ENCODE measurements at places on chromosomes 2 and 18.
A peak's percentile ranks its signal among the peaks of the same experiment; 100 is the strongest.

DNA sequence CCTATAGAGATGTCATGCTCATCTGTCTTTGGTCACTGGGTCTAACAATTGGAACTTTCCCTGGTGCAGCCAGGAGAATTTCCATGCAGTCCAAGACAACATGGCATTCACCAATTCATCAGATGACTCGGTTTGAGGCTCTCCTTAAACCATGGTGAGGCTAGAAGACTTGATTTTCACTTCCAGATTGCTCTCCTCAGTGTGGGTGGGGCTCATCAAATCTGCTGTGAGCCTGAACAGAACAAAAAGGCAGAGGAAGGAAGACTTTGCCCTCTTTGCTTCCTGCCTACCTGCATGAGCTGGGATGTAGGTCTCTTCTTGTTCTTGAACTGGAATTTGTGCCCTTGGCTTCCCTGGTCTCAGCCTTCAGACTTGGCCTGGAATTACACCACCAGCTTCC lies 203.4 kb upstream of the TRIB2 start:
- no peak for DNase-seq

- no peak for DNase-seq
These were observed 5.8 kb upstream of the COLEC12 start for GRCh38 chr18:506264-506663.

DNA sequence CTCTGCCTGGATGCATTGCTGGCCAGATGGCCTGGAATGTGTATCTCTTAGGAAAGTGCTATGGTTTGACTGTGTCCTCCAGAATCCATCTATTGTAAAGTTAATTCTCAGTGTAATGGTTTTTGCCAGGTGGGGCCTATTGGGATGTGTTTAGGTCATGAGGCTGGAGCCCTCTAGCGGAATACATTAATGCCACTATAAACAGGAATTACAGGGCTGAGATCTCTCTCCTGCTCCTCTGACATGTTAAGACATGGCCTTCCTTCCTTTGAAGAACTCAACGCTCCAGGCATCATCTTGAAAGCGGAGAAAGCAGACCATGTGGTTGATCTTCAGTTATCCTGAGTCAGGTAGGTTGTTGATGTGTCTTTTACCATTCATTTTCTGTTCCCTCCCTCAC lies 276.4 kb downstream of the RPIA start:
- no peak for DNase-seq

GRCh38 chr18:68445668-68446426 lies 269.1 kb downstream of the TMX3 start:
- no peak for DNase-seq

- no peak for DNase-seq
These were observed 25.8 kb upstream of the PLB1 start for GRCh38 chr2:28469947-28470535.

GRCh38 chr2:42492691-42493467 lies 903 bp downstream of the KCNG3 start:
- DNase-seq: no peak

GRCh38 chr18:49815927-49816326 lies 2.6 kb upstream of the ACAA2 start:
- no peak for DNase-seq

GRCh38 chr2:70977605-70978205 lies 725 bp upstream of the ANKRD53 start:
- DNase-seq: peak; percentile 92

DNA sequence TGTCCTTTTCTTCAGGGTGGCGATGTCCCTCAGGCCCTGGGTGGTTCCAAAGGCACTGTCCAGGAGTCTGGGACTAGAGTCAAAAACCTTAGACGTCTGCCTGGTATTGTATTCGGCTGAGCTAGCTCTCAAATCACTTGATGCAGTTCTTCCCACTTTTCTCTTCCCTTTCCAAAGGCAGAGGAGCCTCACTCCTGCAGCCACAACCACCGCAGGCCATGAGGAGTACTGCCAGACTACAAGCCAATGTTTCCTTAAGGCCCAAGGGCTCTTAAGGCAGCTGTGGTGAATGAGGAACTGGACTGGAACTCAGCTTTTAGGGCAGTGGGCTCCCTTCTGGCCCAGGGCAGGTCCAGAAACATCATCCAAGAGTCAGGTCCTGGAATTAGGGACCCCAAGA lies 360.7 kb downstream of the SPAG16 start:
- no peak for DNase-seq

- DNase-seq: peak; percentile 53
These were observed 133.8 kb downstream of the MAIP1 start for GRCh38 chr2:200089040-200089755.

DNA sequence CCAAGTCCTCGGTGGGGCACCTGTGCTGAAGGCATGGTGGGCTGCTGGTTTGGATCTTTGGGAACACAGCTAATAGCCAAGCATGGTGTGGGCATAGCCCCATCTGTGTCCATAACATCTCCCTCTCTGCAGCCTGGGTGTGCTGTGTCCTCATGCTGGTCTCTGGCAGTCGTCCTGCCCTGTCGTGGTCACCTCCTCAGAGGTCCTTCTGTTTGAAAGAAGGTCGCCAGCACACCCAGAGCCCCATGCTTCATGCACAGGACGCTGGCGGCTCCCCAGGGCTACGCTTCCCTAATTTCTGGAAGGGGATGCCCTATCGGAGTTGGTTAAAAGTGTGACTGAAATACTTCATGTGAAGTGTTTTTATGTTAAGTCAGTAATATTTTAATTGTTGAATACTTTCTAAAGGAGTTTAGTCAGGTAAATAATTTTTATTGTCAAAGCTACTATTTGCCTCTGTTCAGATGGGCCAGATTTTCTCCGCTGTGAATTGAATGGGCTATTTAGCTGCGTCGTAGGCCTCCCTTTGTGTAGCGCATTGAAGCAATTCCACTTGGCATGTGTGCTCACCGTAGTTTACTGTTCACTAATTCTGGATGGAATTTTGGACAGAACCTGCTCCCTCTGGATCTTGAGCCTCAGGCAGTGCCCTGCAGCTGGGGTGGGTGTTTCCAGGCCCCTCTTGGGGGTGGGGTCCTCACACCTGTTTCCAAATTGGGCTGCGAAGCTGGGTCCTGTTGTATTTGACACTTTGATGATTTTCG lies 81.9 kb downstream of the WDSUB1 start:
- DNase-seq: no peak

DNA sequence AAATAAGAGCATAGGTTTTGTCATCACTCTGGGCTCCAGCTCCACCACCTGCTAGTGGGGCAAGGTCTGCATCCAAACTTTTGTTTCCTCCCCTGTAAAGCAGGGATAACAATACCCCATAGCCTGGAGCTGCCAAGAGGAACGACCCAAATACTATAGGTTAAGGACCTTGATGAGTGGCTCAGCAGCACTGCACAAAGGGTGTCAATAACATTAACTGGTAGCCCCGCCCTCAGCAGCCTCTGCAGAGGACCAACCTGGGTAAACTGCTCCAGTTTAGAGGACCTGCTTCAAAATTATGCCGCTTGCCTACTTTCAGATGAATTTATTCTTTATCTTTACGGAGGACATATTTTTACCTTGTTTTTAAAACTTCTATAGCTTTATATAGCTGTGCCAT lies 65.8 kb upstream of the RIOK3 start:
- DNase-seq: no peak

GRCh38 chr2:36663295-36663694 lies 33.2 kb upstream of the VIT start:
- no peak for DNase-seq

GRCh38 chr2:64467096-64467843 lies 13.3 kb downstream of the LGALSL start:
- DNase-seq: no peak

GRCh38 chr2:36952748-36953197 lies 13.6 kb downstream of the STRN start:
- DNase-seq: no peak

DNA sequence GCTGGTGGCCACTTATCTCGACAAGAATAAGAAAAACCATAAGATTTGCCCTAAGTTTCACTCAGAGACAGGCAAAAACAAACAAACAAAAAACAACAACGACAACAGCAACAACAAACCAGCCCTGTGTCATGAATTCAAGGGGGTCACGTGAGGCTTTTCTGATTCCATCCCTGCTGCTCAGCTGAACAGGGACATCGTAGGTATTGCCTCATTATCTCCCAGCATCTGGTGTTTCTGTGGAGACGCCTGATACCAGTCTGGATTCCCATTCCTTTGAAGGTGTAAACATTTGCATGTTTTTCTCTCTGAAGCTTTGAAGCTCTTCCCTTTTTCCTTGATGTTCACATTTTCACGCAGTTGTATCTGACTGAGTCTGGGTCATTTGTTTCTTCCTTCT lies 117.4 kb downstream of the KCNF1 start:
- DNase-seq: no peak

DNA sequence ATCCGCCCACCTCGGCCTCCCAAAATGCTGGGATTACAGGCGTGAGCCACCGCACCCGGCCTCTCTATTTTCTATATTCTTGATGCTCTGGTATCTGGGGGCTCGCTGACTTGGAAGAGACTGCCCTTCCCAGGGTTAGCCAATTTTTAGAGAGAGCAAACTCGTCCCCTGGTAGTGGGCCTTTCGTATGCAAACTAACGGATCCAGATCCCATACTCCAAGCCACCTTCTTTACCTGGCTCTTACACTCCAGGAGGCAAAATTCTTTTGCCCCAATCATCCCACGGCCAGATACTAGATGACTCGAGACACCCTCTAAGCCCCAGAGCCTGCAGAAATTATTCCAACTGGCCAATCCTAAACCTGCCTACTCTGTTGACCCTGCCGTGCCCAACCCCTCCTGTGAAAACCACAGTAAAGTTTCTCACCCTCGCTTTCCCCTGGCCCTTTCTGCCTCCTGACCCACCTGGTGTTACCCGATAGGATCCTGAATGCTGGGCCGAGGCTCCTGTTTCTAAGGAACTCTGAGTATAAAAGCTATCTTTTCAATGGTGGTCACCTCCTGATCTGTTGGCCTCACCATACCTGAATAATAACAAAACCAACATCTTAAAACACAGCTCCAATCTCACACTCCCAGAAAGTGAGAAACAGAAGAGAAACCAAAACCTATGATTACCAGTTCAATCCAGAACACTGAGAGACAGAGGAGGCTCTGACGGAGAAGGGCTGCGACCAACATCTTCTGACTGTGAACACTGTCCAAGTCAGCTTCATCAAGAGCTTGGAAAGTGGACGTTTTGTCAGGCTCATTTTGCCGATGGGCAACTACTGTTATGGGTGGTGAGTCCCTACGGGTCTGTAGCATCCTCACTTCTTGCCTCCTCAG lies 57.6 kb upstream of the ZNF532 start:
- no peak for DNase-seq

DNA sequence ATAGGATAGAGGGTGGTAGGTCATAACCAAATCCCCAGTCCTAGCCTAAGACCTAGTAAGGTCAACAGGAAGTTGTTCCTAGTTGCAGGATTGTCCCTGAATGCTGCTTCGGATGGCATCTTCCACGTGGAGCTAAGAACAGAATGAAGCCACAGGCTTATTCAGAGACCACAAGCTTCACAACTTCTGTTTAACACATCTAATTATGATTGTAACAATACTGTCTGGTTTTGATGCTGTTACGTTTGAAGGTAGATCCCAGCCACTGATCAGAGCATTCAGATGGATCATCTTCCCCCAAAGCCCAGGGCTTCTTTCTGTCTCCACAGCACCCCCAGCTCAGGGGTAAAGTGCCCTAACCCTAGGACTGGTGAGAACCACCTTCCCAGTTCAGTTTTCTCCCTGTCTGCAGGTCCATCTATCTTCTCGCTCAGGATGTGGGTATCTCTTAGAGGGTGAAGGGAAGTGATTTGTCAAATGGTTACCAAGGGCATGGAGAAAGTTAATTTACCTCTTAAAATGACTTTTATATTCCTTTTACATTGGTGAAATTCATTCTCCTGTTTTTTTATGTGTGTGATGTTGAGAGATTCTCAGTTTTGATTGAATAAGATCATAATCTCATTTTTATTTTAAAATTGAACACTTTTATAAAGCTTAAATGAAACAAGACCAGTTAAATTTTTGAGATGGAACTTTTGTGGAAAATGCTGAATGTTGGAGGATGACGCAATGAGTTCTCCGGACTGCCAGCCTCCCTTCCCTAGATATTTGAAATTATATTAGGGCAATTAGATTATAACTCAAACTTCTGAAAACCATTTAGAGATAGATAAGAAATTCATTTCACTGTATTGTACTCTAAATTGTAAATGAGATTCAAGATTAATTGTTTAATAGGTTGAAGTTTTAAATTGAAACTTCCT lies 66.5 kb downstream of the RHBDD1 start:
- DNase-seq: no peak

DNA sequence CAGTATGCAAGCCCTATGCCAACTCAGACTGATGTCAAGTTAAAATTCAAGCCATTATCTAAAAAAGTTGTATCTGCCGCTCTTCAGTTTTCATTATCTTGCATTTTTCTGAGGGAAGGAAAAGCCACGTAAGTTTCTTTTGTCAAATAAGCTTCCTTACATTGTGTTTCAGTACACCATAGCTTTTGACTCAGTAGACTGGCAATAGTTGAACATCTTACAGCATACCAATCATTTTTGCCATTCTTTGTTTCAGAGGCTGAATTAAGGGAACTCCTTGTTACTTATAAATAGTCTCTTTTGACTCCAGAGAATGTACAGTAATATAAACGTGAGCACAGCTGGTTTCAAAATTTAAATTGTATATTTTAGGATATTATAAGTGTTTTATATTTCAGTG lies 120.6 kb downstream of the EHBP1 start:
- peak; percentile 26 for DNase-seq

GRCh38 chr2:25814681-25815080 lies 63.6 kb downstream of the ASXL2 start:
- no peak for DNase-seq

DNA sequence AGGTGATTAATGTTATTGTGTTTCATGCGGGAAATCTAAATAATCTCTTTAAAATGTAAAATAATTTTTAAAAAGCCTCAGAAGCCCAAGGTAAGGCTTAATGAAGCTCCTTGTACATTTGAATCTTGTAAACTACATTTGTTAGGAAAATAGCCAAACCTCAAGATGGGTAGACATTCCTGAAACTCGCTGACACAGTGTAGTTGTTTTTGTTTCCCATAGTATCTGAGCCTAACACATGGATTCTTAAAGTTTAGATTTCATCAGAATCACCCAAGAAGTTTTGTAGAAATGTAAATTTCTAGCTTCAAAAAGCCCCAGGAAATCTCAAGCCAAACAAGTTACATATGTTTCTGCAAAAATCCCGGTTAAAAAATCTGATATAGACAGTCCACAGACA lies 1221.1 kb upstream of the ACVR2A start:
- peak; percentile 65 for DNase-seq

- DNase-seq: no peak
These were observed 90.4 kb downstream of the MBD2 start for GRCh38 chr18:54134053-54134452.

DNA sequence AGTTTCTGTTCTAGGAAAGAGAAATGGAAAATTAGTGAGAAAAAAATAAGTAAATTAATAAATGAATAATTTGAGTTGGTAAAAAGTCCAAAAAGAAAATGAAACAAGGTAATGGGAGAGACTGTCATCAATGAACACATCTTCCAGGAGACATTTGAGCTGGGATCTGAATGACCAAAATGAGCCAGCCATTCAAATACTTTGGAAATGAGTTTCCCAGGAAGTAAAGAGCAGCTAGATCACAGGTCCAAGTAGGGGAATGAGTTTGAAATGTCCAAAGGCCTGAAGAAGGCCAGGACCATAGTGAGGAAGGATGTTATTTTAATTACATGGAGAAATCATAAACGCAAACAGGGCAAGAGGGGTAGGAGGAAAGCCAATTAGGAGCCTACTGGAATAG lies 6.6 kb upstream of the DNAH7 start:
- DNase-seq: no peak

- DNase-seq: no peak
These were observed 443.3 kb downstream of the SOCS6 start for GRCh38 chr18:70732188-70732587.
